Hypothalamus (tissue), 51 donors: ENCODE measurements at places on chromosomes 6 and 20.

- no peak for DNase-seq
These were observed 170.3 kb upstream of the TNFAIP3 start for GRCh38 chr6:137696765-137697164.

DNA sequence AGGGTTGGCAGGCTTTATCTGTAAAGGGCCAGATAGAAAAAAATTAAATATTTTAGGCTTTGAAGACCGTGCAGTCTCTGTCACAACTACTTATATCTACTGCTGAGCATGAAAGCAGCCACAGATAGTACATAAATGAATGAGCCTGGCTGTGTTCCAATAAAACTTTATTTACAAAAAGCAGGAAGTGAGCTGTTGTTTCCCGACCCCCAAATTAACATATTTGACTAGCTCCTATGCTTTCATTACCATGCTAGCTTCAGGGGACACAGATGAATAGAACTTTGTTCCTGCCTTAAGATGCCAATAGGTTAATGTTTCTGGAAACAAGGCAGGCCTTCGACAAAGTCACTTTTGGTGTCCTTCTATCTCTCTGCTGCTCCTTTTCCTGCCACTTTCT, 1058.0 kb upstream of the FLRT3 start:
- no peak for DNase-seq

DNA sequence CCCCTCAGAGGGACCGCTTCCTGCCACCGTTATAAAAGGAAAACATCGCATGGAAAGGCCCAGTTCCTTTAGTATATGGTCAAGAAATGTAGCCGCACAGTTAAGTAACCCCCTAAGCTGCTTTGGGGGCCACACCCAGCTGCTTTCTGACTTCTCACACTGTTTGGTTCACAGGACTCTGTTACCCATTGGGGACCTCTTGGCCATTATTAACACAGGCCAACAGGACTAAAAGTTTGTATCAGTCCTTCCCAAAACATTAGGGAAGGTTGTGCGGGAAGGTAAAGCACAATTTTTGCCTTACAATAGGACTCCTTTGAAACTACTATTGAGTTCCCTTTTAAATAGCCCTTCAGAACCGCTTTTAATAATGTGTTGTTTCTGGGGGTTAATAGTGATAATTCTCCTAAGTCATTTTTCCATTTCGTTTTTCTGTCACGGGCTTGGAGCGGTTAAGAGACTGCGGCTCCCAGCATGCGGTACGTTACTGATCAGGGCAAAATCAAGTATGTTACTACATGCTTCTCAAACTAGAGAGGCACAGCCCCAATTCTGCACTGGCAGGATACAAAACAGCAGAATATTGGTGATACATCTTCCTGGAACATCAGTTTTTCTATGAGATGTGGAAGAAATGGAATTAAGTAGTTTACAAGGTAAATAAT, 668 bp upstream of the RPP40 start:
- DNase-seq: no peak

GRCh38 chr6:111598181-111598580, 7.5 kb downstream of the TRAF3IP2 start:
- DNase-seq: no peak

DNA sequence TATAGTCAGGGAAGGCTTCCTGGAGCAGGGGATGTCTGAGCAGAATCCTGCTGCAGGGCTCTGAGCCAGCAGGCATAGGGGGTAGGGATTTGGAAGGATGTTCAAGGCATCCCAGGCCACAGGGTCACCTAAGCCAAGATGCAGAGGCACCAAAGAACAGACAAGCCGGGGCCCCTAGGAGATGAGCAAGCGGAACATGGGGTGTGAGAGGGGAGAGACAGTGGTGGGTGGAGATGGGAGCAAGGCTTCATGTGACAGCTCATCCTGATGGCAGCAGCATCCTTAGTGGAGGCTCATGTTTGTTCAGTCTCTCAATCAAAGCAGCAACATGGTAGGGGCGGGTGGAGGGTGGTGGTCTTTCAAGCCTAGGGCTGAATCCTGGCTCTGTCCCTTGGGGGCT, 29.8 kb upstream of the TCP11 start:
- DNase-seq: no peak

GRCh38 chr20:62790075-62790474, 6.2 kb upstream of the MRGBP start:
- DNase-seq: no peak

DNA sequence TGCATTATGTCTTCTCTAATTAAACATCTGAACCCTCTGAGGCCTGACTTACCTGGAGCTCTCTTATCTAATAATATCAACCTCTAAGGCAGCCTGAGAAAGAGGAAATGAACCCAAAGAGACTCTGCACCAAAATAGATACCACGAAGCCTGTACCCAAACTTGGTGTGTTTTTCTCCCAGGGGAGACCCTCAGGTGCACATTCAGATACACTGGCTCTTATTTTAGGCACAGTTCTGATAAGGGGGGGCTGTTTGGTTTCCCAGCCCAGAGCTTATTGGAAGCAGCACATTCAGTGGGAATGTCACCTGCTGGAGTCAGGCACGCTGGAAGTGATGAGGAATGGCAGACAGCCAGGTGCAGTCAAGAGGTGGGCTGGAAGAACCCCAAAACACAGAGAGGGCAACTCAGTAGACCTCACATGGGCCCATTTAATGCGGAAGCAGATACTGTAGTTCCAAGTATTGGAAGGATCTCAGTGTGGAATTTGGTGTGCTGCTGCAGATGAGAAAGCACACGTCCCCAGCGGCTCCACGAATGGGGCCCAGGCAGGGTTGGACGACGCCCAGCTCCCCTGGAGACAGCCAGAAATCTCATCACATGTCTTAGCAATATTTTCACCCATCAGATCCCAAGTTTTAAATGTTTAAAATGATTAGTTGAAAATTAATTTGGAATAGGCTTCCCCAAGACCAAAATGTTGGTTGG, 9.7 kb upstream of the CCR6 start:
- DNase-seq: no peak

DNA sequence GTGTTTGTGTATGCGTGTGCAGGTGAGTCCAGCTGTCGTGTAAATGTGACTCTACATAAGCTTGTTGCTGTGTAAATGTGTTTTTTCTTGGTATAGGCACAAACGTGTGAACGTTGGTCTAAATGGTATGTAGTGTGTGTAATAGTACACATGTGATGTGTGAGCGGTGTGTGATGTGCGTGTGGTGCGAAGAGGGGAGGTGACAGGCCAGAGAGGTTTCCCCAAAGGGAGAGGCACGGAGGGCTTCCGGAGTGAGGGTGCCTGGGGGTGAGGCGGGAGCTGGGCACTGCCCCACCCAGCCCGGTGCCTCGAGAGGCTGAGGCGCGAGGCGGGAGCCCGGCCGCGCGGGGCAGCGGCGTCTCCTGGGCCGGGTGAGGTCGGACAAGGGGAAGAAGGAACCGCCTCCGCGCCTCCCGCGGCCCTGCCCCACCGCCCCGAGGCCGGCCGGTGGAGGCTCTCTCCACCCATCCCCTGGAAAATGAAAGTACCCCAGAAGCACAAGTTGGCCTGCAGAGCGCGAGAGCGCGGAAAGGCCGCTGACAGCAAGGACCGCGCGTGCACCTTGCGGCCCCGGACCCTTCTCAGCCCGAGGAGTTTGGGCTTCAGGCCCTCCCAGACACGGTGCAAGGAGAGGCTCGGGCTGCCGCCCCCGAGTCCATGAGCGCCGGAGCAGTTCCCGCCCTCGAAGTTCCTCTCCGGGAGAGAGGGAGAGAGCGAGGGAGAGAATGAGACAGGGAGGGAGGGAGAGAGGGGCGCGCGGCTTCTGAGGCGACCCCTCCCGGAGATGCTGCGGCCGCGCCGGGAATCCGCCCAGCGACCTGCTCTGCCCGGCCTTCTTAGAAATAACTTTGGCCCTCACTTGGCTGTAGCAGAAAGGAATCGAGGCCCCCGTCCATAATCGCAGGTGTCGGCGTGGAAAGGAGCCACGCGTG, 43.2 kb upstream of the OSTM1 start:
- DNase-seq: no peak

DNA sequence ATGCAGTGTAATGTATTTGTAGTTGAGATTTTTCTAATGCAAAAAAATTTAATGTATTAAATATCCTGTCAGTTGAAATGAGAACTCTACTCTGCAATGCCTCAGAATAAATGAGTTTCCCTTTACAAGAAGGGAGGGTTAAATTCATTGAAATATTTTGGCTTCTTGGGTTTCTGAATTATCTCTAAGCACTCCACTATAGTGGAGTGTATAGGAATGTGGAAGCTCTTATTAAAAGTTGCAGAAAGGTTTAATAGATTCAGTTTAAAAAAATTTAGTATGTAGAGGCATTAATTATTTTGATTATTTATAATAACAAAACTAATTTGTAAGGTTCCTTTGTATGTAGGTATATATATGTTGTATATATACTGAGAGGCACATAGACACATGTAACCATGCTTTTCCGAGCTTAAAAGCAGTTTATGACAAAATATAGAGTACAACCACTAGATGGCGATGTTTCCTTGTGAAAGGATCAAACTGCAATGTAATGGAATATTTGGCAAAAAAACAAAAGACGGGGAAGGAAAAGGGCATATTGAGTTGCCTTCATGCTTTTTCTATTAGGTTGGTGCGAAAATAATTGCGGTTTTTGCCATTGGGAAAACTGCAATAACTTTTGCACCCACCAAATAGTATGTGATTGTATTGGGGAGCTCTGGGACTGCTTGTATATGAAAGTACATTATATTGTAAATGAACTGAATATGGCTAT, 144.2 kb downstream of the MYO6 start:
- DNase-seq: no peak

- no peak for DNase-seq
These were observed 20.9 kb downstream of the KCTD20 start for GRCh38 chr6:36463676-36464075.

- DNase-seq: no peak
These were observed 33.4 kb upstream of the MRGBP start for GRCh38 chr20:62762801-62763368.

DNA sequence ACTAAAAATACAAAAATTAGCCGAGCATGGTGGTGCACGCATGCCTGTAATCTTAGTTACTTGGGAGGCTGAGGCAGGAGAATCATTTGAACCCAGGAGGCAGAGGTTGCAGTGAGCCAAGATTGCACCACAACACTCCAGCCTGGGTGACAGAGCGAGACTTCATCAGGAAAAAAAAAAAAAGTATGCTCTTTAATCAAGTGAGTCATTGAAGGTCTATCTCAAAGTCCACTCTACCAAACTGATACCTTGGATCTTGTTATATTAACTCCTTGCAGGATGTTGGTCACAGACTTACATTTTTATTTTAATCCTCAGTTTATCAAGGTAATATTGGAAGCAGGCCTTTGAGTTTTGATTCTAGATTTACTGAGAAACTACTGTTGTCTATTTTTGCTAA, 348.7 kb downstream of the COL12A1 start:
- DNase-seq: no peak

- no peak for DNase-seq
These were observed 281.1 kb upstream of the MAN1A1 start for GRCh38 chr6:119630561-119631192.

DNA sequence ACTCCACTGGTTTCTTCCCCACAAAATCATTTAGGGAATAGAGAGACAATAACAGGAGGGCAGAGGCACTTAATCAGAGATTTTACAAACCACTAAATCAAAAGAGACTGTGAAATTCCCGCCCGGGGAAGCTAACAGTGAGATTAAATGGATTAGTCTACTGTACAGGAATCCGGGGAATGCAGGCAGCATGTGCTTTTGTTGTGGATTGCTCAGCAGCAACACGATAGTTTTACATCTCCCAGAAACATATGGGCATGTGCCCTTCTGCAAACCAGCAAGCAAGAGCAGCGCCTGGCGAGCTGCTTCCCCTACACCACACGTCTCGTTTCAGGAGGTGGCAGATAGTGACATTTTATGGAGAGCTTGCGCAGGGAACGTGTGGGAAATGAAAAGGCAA, 382.3 kb downstream of the CD83 start:
- DNase-seq: no peak

- no peak for DNase-seq
These were observed 279.2 kb upstream of the CNR1 start for GRCh38 chr6:88445188-88445965.

DNA sequence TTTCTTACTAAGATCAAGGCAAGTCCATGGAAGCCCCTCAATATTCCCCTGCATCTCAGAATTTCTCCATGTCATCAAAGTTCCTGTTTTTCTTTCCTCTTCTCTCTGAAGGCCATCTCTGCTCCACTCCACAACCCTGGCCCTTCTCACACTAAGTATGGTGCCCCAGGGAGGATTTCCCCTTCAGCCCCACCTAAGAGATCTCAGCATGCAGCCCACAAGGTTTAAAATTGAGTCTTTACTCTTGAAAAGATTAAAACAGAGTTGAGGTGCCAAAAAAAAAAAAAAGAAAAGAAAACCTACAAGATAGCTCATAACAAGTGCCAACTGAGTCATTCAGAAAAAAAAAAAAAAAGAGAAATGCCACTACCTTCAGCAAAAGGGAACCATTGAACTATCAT, 36.5 kb upstream of the TNFAIP3 start:
- DNase-seq: no peak

DNA sequence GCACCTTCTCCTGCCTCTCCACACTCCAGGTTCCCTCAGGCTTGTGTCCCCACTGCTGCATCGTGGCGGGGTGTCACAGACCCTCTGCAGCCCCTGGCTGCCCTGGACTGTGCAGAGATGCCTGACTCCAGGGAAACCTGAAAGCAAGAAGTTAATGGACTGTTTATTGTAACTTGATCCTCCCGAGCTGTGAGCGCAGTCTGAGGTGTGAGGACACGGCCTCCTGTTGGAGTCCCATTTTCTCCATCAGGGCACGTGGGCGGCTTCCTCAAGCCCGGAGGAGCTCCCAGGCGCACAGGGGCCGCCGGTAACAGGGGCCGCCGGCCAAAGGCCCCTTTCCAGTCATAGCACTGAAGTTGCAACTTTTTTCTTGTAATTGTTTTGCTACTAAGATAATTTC, 16.9 kb downstream of the RBM38 start:
- DNase-seq: no peak

GRCh38 chr6:52649536-52650160, 21.3 kb upstream of the TMEM14A start:
- DNase-seq: no peak

DNA sequence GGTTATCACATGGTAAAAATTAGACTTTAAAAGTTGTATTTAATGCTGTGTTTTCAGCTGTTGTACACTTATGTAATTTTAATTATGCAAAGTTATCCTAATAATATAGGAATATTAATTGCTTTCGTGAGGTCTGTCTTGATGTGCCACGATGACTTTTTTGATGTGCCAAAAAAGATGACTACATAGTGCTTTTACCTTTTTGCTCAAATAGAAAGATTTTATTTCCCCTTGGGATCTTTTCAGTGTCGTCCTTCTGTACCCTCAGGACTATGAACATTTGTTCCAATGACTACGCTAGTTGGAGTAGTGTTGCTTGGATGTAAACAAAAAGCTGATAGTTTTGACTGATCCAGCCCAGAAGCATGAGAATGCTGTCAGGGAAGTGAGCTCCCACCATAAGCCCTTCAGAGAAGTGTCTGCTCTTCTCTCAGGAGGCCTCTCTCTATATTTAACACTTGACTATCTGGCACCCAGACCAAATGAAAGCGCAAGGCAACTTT, 1.2 kb upstream of the CD164 start:
- DNase-seq: no peak
